Femur (tissue), 1 donor: ENCODE measurements at places on chromosomes 3 and 15.

DNA sequence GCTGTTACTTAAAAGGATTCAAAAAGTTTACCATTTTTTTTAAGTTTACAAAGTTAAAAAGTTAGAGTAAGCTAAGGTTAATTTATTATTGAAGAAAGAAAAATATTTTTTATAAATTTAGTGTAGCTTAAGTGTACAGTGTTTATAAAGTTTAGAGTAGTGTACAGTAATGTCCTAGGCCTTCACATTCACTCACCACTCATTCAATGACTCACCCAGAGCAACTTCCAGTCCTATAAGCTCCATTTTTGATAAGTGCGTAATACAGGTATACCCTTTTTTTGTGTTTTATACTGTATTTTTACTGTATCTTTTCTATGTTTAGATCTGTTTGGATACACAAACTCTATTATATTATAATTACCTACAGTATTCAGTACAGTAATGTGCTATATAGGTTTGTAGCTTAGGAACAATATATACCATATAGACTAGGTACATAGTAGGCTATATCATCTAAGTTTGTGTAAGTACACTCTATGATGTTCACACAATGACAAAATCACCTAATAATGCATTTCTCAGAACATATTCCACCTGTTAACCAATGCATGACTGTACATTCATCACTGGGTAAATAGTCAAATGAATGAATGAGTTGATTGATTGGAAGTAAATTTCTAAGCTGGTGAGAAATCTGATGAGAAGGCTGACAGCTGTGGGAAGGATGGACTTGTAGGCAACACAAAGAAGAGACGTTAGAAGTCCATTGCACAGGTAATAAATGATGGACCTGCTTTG lies 95.2 kb upstream of the CDIN1 start:
- DNase-seq = no peak

DNA sequence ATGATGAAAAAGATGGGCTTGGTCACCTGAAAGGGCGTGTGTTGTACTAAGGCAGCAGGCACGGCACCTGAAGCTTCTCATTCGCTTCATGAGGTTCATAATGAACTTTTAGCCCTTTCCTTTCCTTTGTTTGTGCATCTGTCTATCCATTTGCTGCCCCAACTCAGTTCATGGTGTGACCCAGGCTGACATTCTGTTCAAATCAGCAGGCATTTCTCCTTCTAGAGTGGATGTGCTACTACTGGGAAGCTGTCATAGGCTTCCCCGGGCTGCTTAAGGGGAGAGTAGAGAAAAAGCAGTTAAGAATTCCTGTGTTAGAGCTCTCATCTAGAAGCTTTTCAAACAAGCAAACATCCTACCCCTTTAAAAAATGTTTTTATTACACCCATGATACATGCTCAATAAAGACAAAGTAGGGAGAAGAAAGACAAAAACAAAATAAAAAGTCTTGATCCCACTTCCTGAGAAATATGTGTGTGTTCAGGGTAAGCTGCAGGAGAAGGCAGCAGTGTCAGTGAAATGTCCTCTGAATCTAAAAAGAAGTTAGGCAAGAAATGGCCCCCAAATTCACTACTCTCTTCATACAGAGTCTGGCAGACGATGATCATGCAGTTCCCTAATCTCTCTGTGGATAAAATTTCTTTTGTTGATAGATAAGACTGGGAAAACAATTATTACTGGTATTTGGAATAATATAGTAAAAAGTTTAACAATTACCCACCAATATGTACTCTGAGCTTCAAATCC lies 136.9 kb upstream of the PFN2 start:
- DNase-seq = no peak

- DNase-seq = no peak
Measured at GRCh38 chr3:193301433-193301832, 60.4 kb downstream of the PLAAT1 start.

DNA sequence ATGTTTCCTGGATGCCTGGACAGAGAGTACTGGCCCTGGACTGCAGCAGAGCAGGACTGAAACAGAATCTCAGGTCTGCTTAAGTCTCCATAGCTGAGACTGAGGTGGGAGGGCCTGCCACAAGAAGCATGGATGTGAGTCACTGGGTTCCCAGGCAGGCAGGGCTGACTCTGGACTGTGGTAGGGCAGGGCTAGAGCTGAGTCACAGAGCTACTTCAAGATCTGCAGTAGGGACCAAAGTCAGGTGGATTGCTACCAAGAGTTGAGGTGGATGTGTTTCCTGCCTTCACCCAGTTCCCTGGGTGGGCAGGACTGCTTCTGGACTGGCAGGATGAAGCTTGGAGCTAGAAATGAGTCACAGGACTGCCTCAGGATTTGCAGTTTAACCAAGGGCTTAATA lies 282.9 kb downstream of the AGBL1 start:
- no peak for DNase-seq

GRCh38 chr15:55402707-55403106 lies 5.5 kb downstream of the CCPG1 start:
- DNase-seq = no peak

DNA sequence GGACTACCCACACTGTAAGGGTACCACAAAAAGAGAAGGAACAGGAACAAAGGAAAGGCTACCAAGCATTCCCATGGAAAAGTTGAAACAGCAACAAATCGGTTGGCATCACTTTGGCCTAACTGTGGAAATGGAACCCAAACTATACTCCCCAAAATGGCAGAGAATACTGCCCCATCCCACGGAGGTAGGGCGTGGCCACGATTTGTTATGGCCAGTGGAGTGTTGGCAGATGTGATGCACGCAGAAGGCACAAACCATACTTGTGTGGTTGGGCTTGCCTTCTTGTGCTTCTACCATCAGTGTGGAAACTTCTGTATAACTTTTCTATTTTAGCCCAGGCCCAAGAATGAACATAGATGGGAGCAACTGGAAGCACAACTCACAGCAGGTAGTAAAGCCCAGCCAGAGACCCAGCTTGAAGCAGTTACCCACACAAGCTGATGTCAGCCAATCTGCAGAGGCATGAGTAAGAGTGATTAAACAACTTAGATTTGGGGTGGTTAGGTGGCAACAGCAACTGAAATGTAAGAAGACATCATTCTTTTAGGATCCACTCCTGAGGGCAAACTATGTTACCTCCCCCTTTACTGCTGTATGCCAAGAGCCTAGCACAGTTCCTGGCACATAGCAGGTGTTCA lies 64.1 kb downstream of the BTD start:
- no peak for DNase-seq

- DNase-seq = no peak
Measured at GRCh38 chr15:38662033-38662802, 97.6 kb upstream of the RASGRP1 start.

- no peak for DNase-seq
Measured at GRCh38 chr3:14121859-14122258, 2.8 kb downstream of the CHCHD4 start.

GRCh38 chr3:136787349-136787748 lies 31.6 kb upstream of the SLC35G2 start:
- DNase-seq = no peak

GRCh38 chr15:29208352-29208751 lies 61.3 kb downstream of the NSMCE3 start:
- peak; percentile 44 for DNase-seq

GRCh38 chr3:112640276-112640929 lies 540 bp downstream of the CCDC80 start:
- DNase-seq = peak; percentile 50

GRCh38 chr3:56860939-56861338 lies 59.2 kb upstream of the ARHGEF3 start:
- DNase-seq = no peak

DNA sequence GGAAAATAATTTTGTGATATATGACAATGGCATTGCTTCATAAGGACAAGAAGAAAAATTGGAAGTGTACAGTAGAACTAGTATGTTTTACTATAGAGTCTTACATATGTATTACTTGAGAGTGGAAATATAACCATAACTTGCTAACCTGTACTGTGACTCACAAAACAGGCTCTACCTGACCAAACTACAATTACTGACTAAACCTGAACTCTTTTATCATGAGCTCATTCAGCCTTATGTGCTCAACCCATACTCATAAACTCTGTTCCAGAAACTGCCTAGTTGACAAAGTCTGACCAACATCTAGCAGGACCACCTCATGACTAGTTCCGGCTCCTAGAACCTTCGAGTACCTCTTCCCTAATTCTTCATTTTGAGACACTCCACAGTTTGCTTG lies 6.3 kb downstream of the CDIN1 start:
- DNase-seq = no peak

GRCh38 chr3:43091481-43091880 lies 14.4 kb downstream of the POMGNT2 start:
- no peak for DNase-seq

DNA sequence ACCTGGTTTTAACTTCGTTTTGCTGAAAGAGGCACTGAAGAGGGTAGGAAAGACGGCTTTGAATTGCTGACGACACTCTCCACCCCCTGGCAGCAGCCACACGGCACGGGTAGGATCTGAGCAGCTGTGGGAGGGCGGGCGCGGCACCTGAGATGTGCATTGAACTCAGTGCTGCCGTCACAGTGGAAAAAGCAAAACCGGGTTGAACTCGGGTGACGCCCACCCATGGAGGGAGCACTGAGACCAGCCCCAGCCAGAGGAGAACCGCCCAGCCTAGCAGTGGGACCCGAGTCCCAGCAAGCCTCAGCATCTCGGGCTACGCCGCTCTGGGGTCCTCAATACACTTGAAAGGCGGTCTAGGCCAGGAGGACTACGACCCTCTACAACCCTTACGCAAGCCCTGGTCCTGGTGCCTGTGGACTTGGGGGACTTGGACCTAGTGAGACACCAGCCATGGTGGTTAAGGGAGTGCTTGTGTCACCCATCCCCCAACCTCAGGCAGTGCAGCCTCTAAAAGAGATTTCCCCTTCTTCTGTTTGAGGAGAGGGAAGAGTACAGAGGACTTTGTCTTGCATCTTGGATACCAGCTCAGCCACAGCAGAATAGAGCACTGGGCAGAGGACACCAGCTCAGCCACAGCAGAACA lies 50.0 kb upstream of the RPL35A start:
- DNase-seq = no peak

DNA sequence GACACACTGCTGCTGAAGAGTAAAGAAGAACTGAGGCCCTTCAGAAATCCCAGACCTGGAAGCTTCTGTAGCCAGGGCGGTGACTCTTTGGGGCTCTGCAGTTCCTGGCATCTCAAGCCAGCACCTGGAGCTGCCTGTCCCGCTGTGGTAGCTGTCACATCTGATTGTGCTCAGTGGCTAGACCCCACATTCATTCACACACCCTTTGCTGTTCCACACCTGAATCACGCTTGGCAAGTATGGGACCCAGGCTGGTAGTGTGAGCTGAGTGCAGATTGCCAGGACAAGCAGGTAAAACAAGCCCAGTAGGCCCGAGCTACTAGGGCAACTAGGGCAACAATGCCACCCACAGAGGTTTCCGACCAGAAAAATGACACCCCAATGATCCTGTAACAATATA lies 218.2 kb downstream of the VGLL3 start:
- no peak for DNase-seq

DNA sequence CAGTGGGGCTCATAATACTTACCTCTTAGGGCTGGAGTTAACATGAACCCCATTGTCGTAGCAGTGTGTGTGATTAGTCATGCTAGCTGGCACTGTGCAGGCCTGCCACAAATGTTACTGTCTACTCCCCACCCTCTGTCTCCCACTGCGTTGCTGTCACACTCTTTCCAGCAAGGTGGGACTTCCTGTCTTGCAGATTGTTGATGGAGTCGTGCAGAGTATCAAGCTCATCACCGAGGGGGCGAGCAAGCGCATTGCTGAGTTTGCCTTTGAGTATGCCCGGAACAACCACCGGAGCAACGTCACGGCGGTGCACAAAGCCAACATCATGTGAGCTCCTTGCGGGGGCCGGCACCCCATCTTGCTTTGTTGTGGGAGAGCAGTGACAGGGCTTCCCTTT lies 12.9 kb downstream of the IDH3A start:
- no peak for DNase-seq

- DNase-seq = no peak
Measured at GRCh38 chr15:32966512-32966911, 228.0 kb downstream of the FMN1 start.

- no peak for DNase-seq
Measured at GRCh38 chr3:47892286-47893040, 89.5 kb downstream of the DHX30 start.

DNA sequence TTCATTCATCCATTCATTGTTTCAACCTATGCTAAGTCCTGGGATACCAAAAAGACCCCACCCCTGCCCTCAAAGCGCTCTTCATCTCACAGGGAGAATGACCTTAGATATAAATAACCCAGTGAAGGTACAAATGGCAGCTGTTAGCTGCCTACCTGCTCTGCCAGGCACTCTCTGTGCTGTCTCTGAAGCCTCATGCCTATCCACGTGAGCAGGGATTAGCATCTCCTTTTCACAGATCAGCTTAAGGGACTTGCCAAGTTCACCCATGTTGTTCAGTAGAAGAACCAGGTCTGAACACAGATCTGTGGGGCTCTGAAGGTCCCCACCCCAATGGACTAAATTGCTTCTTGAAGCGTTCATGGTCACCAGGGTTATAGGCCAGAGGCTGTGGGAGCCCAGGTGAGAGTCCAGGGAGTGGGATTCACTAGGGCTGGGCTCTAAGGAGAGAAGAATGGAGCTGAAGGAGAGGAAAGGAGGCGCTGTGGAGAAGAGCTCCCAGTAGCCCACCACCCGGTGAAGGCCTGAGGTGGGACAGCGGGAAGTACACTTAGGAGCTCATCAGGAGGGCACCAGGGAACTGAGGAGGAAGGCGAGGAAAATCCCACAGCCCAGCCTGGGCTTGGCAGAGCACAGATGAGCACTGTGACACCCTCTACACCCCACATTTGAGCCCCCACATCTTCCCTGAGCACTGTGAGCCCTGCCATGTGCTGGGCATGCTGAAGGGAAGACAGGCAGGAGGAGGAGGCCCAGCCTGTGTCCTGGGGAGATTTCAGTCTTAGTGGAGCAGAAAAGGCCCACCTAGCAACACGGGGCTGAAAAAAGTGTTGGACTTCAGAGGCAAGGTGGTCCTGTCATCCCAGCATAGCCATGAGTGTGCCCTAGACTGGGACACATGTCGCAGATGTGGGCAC lies 20.4 kb downstream of the RBP1 start:
- no peak for DNase-seq

DNA sequence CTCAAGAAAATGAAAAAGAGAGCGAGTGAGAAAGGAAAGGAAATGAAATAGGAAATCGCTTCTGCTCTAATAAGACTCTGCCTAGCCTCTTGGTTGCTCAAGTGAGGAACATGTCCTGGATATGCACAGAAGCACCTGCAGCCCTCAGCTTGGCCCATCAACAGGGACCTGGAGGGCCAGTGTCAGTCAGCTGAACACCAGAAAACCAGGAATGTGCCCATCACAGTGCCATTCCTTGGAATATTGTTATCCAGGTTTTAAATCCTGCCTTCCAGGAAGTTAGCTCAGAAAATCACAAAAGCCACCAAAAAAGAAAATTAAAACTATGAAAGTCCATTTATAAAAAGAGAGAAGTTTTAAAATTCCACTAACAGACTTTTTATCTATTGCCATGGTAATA lies 173.4 kb upstream of the TPM1 start:
- DNase-seq = no peak

- DNase-seq = no peak
Measured at GRCh38 chr3:47310391-47310790, 27.6 kb downstream of the KLHL18 start.
